Hypothalamus (tissue), 51 donors: ENCODE measurements at places on chromosomes 7 and 10.

DNA sequence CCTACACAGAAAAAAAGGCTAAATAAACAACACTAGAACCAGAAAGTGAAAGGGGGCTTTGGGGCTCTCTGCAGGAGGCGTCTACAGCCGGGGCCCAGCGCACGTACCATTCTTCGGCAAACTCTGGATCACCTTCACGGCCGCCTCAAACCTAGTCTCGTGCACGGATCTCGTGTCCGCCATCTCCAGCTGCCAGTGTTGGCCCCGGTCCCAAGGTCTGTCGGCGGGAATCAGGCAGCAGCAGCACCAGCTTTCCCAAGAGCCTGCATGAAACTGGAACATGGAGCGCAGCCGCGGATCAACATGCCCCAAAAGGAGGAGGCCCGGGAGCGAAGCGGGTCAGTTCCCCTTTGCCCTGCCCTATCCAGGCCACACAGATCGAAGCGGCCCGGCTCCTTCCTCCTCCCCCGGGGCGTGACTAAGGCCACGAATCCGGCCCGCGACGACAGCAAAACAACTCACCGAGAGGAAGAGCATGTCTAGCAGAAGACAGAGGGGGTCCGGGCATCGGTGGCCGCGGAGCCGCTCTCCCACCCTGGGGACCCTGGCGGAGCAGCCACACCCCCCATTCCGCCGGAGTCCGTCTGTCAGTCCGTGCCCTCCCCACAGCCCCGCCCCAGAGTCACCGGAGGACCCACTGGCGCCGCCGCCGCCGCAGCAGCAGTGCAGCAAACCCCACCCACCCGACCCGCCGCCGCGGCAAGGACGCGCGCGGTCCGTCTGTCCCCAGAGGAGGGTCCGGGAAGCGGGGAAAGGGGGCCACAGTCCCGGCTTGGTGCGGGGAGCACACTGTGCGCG is at the start of gene ACBD5:
TSS of gene ACBD5 (minus strand) at position 586 of the 798 bp plus-strand sequence. CDS start at position 477, 109 bp downstream.
- peak; percentile 81 for DNase-seq

GRCh38 chr7:142647749-142648148 is 101.5 kb upstream of the PRSS1 start:
- no peak for DNase-seq

DNA sequence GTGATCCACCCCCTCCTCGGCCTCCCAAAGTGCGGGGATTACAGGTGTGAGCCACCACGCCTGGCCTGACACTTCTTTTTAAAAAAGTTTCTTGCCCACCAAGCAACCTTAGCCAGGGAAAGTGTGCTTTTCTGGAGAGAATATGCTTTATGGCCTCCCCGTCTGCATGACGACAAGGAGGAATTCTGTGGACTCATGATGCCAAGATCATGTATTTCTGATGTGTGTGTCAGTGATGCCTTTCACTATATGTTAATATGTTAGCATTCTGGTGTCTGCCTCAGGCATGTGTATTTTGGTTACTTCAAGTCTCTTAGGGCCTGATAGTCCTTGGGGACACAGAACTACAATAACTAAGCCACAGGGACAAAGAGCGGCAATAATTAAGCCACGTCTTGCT is 2.1 kb downstream of the PDSS1 start:
- DNase-seq = no peak

DNA sequence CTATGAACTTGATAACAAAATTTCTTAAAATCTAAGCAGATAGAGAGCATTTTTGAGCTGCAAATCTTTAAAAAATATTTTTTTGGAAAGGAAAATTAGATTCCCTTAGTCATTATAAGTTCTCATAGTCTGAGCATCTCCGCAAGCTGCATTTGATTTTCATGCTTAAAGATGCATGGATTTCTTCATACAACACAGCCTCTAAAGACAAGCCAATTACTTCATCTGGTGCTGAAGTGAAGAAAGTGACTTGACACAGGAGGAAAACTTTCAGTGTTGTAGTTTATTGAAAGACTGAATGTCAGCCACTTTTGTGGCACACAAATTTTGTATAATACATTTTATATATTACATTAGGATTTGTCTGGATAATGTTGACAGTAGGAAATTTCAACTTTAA is 22.5 kb downstream of the SEMA3D start:
- no peak for DNase-seq

- DNase-seq = no peak
Measured at GRCh38 chr7:2735744-2736143, 47.7 kb downstream of the AMZ1 start.

GRCh38 chr7:82760831-82761230 is 317.3 kb upstream of the CACNA2D1 start:
- DNase-seq = no peak

GRCh38 chr7:128812514-128813168 is 17.6 kb upstream of the FLNC start:
- DNase-seq = no peak

GRCh38 chr7:83502636-83503035 is 146.3 kb downstream of the SEMA3E start:
- DNase-seq = no peak

GRCh38 chr7:71243736-71244410 is 111.9 kb downstream of the GALNT17 start:
- no peak for DNase-seq

DNA sequence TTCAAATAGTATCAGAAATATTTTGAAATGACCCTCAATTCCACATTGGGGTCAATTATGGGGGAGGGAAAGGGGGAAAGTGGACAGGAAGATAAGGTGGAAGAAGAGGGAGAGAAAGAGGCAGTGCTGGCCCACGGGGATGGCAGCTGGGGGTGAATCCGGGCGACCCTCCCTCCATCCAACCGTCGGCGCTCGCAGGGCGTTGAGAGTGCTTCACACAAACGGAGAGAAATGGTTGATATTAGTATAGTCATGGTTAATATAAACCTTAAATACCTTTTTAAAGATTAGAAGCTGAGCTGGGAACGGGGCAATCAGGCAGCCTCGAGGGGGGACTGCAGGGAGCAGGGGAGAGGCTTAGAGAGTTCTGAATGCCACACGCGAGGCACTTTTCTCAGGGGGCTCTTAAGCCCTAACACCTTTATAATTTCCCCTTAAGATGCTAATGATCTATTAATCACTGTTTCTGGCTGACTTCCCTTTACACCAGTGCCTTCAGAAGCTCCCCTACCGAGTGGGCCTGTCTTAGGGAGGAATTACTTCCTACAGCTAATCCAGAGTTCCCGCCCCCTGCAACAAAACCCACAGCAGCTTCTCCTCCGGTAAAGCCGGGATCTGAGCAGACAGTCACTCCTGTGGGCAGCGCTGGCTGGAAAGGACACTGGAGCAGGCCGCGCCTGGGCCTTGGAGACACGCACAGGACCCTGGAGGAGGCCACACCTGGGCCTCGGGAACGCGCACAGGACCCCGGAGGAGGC is 39.5 kb downstream of the PRKAG2 start:
- no peak for DNase-seq

DNA sequence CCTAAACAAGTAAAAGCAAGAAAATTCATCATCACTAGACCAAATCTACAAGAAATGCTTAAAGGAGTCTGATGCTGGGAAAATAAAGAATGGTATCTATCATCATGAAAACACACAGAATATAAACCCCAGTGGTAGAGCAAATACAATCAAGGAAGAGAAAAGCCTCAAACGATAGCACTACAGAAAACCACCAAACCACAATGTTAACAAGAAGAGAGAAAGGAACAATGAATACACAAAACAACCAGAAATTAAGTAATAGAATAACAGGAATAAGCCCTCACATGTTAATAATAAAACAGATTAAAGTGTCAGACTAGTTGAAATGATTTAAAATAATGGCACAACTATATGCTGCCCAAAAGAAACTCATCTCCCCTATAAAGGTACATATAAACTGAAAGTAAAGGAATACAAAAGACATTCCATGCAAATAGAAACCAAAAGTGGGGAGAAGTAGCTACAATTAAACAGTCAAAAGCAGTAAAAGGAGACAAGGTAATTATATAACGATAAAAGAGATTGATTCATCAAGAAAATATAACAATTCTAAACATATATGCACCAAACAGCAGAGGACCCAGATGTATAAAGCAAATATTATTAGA is 77.3 kb downstream of the JMJD1C start:
- no peak for DNase-seq

GRCh38 chr10:78300526-78300925 is 266.9 kb downstream of the RPS24 start:
- no peak for DNase-seq

DNA sequence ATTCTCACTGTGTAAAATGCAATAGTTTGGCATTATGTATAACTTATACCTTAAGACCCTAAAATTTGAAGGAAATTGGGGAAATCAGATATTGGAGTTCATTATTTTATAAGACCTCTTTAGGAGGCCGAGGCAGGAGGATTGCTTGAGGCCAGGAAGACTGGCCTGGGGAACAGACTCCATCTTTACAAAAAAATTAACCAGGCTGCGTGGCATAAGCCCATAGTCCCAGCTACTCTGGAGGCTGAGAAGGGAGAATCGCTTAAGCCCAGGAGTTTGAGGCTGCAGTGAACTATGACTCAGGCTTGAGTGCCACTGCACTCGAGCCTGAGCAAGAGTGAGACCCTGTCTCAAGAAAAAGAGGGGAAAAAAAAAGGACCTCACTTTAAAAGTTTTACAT is 14.0 kb upstream of the PBLD start:
- no peak for DNase-seq

DNA sequence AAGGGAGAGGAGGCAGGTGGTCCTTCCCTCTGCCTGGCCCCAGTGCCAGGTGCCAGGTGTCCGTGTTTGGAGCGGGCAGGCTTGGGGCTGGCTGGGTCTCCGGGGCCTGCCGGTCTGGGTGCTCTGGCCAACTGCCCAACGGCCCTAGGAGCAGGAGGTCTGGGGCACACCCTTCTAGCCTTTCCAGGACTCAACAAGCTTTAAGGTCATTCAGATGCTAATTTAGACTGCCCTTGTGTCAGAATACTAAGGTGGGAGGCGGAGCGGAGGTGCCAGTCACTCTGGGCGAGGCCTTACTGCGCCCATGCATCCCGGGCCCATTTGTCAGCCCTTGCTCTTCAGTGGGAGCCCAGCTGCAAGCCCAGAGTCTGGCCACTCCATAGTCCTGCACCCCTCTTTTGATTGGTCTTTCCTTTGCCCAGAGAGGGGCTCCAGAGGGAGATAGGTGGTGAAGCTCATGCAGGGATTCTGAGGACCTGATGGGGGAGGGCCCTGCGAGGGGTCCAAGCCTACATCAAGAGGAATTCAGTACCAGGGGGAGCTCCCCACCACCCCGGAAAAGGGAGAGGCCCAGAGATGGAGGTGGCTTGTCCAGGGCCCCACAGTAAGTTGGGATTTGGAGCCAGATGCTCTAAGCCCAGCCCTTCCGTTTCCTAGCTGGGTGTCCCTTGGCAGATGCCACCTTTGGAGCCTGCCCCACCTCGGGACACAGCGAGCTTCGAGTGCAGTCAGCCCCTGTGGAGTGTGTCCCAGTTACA is 1.3 kb downstream of the PGAM2 start:
- DNase-seq = no peak

- DNase-seq = no peak
Measured at GRCh38 chr7:123131556-123131955, 68.2 kb downstream of the SLC13A1 start.

- no peak for DNase-seq
Measured at GRCh38 chr7:138784692-138785091, 13.1 kb upstream of the TMEM213 start.

GRCh38 chr10:34786464-34786863 is 28.6 kb downstream of the PARD3 start:
- DNase-seq = no peak

- no peak for DNase-seq
Measured at GRCh38 chr10:95241533-95241932, 47.5 kb downstream of the ACSM6 start.

GRCh38 chr7:117963264-117964197 is 90.3 kb upstream of the CTTNBP2 start:
- DNase-seq = no peak
